ENCODE measurements at places on chromosomes 4 and X.

GRCh38 chr4:118417325-118417724 is 64.5 kb upstream of the PRSS12 start:
- no peak for DNase-seq

GRCh38 chrX:16786791-16787735 is 797 bp downstream of the TXLNG start:
- peak; percentile 13 for DNase-seq

DNA sequence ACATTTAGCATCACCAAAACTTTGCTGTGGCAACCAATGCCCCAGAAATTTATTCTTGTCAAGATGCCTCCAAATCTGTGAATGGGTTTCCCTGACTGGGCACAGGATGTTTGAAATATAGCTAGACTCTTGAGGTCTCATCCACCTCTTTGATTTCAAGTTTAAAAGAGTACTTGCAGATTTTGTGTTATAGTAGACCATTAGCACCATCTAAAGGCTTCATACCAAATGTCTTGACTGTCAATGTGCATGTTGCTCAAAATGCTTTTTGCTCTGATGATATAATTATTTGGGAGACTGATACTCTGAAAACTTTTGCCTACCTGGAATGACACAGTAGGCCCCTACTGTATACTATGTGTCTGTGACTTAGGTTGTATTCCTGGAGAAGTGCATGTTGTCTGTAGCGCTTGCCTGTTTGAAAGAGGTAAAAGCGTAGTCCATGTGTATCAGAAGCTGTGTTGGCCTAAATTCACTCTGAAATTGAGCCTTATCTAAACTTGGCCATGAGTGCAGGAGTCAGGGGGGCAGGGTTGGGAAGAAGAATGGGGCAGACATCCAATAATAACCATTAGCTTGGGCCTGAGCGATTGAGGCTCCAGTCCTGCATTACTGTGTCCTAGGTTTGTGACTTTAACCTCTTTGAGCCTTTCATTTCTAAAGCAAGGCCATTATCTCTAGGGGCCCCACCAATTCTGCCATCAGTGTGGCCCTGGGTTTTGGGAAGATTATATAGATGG is 33.8 kb downstream of the NDP start:
- no peak for DNase-seq

- DNase-seq, result no peak
These were observed 9.6 kb upstream of the MEPE start for GRCh38 chr4:87823200-87823599.

- DNase-seq, result no peak
These were observed 131.3 kb downstream of the PTCHD1 start for GRCh38 chrX:23465985-23466384.

DNA sequence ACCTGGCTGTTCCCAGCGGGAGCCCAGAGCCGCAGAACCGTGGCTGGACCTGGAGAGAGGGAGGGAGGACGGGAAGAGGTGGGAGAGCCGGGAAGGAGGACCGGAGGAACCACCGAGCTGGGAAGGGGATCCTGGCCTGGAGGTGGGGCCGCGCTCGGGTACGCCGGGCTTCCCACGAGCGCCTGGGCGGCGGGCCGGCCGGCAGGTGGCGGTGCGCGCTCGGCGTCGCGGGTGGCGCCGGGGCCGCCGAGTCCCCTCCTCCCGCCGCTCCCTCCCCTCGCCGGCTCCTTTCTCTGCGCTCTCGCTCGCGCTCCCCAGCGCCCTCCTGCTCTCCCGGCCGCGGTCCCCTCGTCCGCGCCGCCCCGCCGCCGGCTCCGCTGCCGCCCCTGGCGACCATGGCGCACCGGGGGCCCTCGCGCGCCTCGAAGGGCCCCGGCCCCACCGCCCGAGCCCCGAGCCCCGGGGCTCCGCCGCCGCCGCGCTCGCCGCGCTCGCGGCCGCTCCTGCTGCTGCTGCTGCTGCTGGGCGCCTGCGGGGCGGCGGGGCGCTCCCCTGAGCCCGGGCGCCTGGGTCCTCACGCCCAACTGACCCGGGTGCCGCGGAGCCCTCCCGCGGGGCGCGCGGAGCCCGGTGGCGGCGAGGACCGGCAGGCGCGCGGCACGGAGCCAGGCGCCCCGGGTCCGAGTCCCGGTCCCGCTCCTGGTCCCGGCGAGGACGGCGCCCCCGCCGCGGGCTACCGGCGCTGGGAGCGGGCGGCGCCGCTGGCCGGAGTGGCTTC is at the start of gene SORCS2:
Gene SORCS2 (plus strand): TSS at position 287 of the 778 bp plus-strand sequence.
- peak; percentile 79 for DNase-seq

DNA sequence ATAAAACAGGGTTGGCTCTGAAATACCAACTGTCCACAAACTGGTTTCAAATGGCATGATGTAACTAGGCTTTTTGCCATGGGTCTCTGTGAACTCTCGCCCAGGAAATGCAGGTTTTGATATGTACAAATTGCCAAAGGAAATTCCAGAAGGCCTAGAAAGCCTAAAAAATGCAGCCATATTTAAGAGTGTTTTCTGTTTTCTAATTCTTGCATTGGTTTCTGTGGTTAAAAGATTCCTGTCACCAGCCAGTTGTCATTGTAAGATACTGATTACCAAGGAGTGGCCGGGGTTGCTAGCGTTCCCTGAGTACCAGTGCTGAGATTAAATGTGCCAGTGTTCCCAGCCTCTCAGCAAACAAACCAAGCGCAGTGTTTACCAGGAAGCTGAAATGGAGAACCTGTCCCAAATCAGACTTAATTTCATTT is 53.9 kb upstream of the SORBS2 start:
- DNase-seq, result no peak

DNA sequence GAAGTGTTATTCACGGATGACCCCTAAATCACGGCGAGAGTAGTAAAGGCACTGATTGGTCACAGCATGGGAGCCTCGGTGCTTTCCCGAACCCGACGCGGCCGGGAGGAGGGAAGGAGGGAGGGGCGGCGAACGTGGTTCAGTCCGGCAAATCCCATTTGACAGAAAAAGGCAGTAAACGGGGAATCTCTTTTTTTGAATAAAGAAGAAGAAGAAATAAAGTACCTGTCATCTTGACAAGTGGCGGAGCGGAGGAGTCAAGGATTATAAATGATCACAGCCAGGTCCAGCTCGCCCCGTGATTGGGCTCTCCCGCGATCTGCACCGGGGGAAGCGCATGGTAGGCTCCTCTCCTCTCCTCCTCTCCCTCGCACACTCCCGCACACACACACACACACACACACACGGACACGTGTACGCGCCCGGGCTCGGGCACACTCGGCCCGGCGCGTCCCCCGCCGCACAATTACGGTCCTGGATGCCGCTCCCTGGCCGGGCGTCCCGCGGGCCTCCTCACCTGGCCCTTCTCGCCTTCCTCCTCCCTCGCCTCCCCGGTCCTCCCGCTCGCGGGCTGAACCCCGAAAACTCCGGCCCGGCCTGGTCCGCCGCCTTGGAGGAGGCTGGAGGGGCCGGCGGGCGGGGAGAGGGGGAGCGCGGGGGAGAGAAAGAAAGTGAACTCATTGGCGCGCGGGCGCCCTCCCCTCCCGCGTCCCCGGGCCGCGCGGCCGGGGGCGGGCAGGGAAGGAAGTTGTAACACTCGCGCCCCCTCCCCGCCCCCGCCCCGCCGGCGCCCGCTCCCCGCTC is 99.2 kb upstream of the TENM3 start:
- DNase-seq, result no peak

GRCh38 chr4:88672987-88673386 is 24.6 kb downstream of the NAP1L5 start:
- no peak for DNase-seq

- DNase-seq, result no peak
These were observed 60.8 kb upstream of the ADRA2C start for GRCh38 chr4:3705236-3705987.

DNA sequence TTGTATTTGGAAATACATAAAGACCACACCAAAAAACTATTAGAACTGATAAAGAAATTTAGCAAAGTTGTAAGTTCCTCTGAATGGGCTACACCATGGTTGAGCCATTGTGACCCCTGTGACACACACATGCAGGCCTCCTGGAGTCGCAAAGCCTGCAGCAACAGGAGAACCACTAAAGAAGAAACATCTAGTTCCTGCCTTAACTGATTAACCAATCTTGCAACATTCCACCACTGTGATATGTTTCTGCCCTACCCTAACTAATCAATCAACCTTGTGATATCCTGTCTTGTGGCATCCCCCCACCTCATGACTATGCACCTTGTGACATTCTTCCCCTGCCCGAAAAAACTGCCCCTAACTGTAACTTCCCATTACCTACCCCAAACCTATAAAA is 401.8 kb downstream of the PRDM5 start:
- no peak for DNase-seq

GRCh38 chr4:74598611-74599325 is 153.8 kb downstream of the AREG start:
- no peak for DNase-seq

DNA sequence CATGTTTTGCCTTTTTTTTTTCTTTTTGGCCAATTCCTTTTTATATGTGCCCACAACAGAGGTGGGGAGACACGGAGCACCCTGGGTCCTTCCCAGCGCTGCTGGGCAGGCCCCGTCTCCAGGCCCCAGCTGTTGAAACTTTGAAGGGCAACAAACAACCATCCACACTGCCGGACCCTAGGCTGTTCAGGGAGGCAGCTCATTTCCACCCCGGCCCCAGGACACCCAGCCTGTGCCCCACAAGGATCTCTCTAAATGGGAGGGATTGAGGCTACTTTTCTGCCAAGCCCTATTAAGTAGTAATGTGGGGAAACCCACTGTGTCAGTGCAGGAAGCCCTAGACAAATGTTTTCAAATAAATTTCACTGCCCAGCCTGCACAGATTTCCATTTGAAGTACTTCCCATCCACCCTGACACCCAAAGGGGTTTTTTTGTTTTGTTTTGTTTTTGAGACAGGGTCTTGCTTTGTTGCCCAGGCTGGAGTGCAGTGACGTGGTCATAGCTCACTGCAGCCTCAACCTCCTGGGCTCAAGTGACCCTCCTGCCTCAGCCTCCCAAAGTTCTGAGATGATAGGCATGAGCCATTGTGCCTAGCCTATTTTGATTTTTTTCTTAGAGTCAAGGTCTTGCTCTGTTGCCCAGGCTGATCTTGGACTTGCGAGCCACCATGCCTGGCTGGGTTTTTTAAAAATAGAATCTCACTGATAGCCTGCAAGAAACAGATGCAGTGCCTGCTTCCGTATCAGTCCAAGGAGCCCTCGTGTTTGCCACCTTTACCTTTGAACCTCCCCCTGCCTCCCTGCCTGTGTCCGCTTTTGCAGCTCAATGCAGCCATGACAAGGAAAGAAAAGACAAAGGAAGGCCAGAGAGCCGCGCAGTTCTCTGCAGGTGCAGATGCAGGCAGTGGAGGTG is 13.4 kb upstream of the CLCN4 start:
- no peak for DNase-seq

DNA sequence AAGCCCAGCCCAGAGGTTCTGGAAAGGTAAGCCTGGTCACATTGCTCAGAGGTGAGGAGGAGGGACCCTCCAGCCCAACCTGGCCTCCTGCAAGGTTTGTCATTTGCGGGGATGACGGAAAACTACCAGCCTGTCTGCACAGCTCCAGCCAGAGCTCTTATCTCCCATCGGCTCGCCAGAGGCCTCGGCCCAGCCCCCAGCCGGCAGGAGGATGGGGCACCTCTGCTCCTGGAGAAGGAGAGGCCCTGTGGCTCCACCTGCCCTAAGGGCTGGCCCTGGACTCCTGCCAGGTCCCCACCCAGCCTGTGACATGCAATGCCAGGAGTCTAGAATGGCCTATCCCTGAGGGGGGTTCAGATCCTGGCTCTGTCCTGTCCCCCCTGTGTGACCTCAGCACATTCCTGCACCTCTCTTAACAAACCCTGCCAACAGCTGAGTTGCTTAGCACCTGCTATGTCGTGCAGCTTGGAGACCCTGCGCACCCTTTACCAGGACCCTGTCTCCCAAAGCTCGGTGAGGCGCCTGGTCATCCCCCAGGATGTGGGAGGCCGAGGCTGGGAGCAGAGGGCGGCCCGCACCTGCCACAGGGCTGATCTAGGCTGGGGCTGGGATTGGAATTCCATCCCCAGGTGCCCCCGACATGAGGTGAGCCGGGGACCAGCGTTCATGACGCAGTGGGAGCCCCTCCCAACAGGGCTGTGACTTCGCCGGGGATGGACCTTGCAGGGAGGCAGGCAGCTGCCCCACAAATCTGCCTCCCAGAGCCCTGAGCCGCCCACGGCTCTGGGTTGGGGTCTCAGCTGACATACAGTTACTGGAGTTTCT is 14.4 kb downstream of the ADRA2C start:
- DNase-seq, result no peak

DNA sequence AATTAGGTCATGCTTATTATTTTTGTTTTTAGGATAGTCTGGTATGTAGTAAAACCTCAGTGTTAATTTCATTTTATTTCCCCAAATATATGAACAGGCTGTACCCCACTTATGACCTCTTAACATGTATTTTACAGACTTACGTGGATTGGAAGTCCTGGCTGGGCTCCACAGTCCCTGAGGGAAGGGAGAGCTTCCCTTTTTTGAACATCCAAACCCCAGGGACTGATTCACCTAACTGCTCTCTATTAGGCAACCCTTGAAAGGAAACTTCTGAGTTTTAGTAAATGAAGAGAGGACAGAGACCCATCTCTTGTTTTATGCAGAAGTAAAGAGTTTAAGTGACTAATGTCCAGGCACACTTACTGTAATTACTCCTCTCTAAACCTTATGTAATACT is 233.1 kb upstream of the SPRY1 start:
- DNase-seq, result no peak

DNA sequence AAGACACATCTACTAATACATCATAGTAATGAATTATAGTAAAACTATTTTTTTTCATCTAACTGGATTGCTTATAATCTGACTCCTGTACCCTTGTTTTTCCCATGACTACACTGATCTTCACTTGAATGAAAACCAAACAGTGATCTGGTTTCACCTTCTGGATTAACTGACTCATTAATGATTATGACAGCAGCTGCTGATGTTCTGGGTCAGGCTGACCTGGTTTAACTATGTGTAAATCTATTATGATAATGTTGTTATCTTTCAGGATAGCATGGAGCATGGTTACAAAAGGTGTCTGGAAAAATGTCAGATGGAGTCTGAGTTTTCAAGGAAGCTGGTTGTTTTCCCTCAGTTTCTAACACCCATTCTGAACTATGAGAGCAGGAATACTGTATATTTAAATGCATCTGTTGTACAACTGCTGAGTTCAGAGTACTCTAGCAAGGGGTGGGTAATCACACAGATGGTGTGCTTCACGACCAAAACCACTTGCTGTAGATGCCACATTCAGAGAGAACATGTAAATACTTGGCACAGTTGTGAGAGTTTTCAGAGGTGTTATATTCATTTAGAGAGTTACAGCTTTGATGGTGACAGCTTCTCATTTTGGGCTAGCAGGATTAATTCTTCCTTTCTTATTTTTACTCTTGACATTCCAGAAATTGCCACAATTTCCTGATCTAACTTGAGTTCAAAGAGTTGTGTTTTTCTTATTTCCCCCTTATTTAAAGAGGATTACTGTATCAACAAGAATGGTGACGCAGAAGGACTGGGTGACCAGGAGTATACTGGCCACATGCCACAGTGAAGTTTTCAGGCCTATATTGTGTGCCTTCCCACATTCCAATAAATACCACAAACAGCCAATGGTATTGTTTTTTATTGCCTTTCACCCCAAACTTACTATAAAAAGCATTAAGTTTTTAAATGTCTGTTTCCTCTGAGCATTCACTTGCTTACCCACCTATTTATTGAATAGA is 249.7 kb upstream of the TET2 start:
- DNase-seq, result no peak

Measured in hepatic stellate cell (primary cell).